ENCODE measurements at places on chromosomes 3 and 15.
A peak's percentile ranks its signal among the peaks of the same experiment; 100 is the strongest.

- no peak for DNase-seq
Measured at GRCh38 chr15:40454904-40455391, 14.2 kb downstream of the BAHD1 start.

GRCh38 chr3:14525685-14526631 is 14.2 kb downstream of the GRIP2 start:
- no peak for DNase-seq

DNA sequence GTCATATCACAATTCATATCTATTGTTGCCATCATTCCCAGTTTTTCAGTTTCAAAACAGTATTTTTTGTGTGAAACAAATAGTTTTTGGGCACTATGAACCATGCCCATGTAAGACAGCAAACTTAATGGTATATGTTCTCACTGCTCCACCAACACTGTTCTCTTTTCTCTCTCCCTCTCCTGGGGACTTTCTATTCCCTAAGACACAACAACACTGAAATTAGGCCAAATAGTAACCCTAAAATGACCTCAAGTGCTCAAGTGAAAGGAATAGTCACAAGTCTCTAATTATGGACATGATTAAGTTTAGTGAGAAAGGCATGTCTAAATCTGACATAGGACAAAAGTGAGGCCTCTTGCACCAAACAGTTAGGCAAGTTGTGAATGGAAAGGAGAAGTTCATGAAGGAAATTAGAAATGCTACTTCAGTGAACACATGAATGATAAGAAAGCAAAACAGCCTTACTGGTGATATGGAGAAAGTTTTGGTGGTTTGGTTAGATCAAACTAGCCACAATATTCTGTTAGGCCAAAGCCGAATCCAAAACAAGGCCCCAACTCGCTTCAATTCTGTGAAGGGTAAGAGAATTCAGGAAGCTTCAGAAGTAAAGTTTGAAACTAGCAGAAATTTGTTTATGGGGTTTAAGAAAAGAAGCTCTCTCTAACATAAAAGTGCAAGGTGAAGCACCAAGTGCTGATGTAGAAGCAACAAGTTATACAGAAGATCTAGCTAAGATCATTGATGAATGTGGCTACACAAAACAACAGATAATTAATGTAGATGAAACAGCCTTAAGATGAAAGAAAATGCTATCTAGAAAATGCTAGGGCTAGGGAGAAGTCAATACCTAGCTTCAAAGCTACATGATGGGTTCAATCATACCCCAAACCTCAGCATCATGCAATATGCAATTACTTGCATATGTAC is 104.2 kb downstream of the CBLB start:
- DNase-seq: no peak

DNA sequence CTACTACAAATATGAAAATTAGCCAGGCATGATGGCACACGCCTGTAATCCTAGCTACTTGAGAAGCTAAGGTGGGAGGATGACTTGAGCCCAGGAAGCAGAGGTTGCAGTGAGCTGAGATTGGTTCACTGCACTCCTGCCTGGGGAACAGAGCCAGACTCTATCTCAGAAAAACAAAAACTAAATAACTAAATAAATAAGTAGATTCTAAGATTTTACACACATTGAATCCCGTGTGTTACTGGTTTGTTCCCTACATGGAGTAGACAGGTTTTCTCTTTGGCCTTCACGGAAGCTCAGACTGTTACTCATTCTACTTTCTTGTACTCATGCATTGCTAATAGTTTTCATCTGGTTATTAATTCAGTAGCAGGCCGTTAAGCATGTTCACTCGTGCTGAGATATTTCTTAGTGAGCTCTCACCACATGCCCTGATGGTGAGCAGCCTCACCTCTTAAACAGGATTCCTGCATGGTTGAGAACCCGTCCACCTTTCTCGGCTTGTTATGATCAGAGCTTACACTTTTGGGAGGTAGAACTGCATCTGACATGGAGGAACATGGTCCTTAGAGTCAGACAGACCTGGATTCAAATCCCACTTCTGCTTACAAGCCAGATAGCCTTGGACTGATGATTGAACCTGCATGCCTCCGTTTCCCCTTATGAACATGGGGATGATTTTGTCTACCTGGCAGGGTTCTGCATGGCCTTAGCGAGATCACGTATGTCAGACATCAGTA is 49.1 kb downstream of the CMTM7 start:
- no peak for DNase-seq

GRCh38 chr3:195020921-195021320 is 250.0 kb downstream of the XXYLT1 start:
- no peak for DNase-seq

DNA sequence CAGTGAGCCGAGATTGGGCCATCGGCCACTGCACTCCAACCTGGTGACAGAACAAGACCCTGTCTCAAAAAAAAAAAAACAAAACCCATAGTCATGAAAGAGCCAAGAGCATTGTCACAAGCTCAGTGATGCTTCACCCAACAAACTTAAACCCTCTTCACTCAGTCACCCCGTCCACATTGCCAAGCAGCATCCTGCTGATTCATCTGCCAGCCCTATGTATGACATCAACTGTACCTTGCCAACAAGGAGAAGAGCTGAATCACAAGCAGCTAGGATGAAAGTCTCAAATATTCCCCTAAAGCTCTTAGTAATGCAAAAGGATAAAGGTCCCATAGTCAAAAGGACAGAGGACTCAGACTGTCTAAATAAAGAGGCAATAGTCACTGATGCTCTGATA is 90.0 kb downstream of the ANO10 start:
- DNase-seq: no peak

GRCh38 chr15:25712192-25712960 is 150.8 kb downstream of the ATP10A start:
- no peak for DNase-seq

DNA sequence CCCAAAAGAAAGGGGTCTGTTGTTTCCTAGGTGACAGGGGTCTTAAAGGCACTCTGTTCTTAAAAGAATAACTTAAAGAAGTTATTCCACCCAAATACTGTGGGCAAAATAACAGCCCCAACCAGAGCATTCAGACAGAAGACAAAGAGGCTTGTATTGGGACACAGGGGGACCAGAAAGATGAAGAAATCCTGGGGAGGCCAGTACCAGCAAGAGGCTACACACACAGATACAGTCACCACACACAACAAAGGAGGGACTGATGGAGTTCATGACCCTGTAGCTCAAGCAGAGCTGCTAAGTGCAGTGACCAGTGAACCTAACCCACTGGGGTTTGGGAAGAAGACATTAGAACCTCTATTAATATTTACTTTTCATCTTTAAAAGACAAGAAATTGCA is 59.0 kb downstream of the MTHFS start:
- no peak for DNase-seq

DNA sequence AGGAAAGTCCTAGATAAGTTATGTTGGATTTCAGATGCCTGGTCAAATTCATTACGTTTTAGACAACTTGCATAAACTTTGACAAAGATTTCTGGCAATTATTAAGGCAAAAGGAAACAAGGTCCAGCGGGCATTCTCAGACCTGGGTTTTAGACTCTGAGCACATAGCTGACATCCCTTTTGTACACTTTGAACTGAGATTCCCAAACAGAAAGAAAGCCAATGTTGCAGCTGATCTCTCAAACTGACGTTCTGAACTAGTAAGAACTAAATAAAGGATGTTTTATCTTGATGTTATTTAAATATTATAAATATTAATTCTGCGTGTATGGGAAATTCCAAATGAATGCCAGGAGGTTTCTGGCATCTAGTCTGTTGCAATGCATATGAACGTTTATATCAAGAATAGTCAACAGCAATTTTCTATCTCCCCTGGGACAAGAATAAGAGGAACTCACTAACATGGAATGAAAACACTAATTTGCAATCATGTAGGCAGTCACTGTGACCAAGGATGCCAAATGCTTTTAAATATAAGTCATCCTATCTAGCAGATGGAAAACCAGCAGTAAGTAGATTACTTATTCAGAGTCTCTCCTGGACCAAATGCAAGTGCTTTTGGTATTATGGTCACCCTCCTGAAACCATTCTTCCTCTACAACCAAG is 202.1 kb downstream of the GREM1 start:
- DNase-seq: no peak

GRCh38 chr3:14725564-14726440 is 50.9 kb downstream of the C3orf20 start:
- no peak for DNase-seq

DNA sequence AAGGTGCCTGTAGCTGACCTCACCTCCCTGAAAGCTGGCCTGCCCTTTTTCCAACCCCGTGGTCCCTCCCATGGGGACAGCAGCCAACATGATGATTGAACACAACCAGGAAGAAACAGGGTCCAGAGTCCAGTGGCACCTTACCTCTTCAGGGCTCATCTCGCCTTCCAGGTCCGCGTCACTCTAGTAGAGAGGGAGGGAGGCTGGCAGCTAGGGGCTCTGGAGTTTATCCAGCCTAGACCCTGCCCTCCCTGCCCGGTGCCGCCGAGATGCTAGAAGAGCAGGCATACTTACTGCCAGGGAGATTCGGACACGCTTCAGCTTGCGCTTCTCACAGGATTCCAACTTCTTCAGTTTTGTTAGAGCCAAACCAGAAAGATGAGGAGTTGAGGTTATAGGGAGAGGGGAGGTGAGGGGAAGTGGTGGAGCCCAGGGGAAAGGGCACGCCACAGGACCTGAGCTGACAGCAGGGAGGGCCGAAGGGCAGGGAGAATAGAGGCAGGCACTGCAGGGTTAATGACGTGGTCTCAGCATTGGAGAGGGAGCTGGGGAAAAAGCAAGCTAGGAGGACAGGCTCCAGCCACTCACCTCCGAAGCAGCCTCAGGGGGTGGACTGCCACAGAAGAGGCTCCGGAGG is 9.1 kb downstream of the CLCN2 start:
- DNase-seq: no peak

DNA sequence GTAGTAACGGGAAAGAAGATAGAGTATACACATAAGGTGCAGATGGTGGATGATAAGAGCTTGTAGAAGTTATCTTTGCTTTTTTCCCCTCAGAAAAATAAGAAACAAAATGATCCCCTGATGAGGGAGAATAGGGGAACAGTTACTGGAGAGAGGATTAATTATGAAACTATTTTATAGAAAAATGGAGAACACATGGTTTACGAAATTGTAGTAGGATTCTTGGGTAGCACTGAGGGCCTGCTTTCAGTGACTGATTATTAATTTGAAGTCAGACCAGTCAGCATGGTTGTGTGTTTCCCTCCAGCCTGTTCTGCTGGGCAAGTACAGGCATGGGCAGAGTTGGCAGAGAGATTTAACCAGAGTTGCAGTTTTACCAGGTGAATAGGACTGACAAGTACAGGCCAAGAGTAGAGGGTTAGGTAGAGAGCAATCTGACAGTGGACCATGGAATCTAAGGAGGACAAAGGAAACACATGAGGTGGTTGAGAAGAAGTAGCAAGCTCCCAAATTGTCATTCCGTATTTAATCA is 5.9 kb downstream of the SLC49A4 start:
- no peak for DNase-seq

DNA sequence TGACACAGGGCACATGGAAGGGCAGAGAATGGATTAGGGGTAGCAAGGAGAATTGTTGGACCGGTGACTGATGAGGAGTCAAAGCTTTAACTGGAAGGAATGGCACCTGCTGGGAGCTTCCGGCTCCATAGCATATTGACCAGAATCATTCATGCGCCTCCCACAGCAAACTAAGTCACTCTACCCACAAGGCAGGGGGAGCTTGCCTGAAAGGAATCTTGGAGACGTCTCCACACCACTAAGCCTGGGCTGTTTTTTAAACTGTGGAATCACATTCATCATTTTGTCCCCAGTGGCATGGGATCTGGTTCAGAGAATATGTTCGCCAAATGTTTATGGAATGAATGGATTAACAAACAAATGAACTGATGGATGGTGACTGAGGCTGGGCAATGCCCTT is 57.0 kb upstream of the ITGA11 start:
- DNase-seq: no peak

- DNase-seq: no peak
Measured at GRCh38 chr3:143716731-143717130, 131.5 kb downstream of the SLC9A9 start.

- DNase-seq: no peak
Measured at GRCh38 chr3:119457246-119457645, 6.2 kb downstream of the TMEM39A start.

DNA sequence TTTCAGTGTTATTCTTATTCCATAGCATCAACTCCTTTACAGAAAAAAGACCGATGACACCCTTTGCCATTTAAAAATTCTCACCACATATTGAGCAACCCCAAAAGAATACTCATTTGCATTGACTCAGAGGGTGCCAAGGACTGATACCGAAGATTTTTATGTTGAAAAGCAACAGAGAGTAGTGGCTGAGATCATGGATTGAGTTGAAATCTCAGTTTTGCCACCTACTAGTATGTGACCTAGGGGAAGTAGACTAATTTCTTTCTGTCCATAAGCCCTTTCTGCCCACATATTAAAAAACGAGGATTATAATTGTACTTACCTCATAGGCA is 313.9 kb upstream of the SATB1 start:
- no peak for DNase-seq

DNA sequence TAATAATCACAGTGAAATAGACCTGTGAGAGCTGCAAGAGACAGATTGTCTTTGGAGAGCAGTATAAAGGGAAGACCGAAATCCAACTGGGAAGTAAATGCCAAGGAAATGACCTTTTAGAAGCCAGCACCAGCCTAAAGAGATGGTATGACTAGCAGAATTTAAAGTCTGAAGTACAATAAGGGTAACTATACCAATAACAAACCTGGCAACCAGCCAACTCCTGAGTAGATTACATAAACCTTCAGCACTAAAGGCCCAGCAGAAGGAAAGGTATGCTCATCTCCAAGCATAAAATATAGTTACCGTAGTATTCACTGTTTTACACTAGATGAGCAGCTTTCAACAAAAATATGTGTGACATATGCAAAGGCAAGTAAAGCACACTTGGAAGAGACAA is 155.1 kb upstream of the SATB1 start:
- DNase-seq: no peak

GRCh38 chr3:60188803-60189202 is 1062.4 kb downstream of the FHIT start:
- no peak for DNase-seq

DNA sequence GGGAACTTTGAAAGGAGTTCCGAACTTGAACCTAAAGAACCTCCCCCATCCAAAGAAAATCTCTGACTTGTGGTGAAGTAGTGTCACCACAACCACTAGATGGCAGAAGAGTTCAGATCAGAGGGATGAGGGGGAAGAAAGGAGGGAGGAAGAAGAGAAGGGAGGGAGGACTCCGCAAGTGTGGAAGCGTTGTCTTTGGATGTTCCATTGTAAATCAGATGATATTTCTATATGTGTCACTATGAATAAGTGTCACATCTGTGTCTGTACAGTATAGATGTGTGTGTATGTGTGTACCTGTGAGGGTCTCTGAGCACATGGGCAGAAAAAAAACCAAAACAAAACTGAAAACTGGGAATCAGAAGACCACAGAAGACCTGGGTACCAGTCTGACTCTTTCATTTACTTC is 16.9 kb downstream of the SLC24A1 start:
- DNase-seq: peak; percentile 74

DNA sequence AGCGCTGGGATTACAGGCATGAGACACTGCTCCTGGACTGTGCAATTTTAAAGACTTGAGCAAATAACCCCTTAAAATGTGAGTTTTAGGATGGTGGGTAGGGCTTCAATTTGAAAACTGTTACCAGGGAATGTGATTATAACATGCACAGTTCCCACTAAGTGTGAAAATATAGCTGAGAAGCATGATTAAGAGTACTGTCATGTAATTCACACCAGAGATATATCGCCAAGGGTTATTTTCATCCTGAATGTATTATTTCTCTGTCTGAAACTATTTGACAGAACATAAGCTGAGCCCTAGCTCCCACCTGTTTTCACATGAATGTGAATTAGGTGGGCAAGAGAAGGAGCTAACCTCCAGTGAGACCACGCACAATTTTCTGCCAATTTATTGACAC is 457.2 kb downstream of the GABRG3 start:
- no peak for DNase-seq

- no peak for DNase-seq
Measured at GRCh38 chr3:97817965-97818364, 3.8 kb upstream of the CRYBG3 start.

All from stimulated activated naive CD4-positive, alpha-beta T cell (primary cell).